ENCODE measurements at places on chromosomes 2 and 18. TPM values are rescaled to one million over a fixed set of nuclear protein-coding genes. Genes with fewer than 3 reads are reported as not detected.

TMEM37 gene
- 8.0 TPM for total RNA-seq

DNA sequence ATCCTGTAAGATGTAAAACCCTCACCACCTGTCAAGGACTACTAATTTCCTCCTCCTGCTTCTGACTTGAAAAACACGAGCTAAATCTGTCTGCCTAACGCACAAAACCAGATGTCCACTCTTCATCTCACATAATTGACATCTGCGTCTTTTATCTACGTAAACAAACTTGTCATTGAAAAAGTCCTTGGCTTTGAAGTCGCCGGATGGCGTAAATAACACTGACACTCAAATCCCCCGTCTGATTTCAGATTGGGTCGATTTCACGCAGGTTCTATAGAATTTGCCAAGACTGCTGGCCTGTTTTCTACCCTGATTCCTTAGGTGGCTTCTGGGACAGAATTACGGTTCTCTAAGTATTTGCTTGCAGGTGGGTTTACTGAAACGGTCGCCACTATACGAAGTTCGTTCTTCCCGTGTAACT lies 539 bp upstream of the MOB4 start:
- no peak for DNase-seq

DNA sequence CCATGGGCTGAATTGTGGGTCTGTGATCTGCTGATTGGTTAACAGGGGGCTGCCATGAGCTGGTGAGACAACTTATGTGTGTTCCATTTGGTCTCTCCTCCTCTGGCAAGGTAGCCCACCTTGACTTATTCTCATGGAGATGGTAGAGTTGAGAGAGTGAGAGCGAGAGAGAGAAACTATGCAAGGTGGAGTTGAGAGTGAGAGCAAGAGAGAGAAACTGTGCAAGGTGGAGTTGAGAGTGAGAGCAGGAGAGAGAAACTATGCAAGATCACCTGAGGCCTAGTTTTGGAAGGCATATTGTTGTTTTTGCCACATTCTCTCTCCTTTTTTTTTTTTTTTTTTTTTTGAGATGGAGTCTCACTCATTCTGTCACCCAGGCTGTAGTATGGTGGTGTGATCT lies 155.7 kb downstream of the UBR3 start:
- DNase-seq: no peak

FAM168B gene
- total RNA-seq: 87.8 TPM

- no peak for DNase-seq
Observed at GRCh38 chr2:1248187-1248586, 165.1 kb upstream of the TPO start.

- DNase-seq: no peak
Observed at GRCh38 chr2:147297820-147298219, 547.0 kb upstream of the ACVR2A start.

DNA sequence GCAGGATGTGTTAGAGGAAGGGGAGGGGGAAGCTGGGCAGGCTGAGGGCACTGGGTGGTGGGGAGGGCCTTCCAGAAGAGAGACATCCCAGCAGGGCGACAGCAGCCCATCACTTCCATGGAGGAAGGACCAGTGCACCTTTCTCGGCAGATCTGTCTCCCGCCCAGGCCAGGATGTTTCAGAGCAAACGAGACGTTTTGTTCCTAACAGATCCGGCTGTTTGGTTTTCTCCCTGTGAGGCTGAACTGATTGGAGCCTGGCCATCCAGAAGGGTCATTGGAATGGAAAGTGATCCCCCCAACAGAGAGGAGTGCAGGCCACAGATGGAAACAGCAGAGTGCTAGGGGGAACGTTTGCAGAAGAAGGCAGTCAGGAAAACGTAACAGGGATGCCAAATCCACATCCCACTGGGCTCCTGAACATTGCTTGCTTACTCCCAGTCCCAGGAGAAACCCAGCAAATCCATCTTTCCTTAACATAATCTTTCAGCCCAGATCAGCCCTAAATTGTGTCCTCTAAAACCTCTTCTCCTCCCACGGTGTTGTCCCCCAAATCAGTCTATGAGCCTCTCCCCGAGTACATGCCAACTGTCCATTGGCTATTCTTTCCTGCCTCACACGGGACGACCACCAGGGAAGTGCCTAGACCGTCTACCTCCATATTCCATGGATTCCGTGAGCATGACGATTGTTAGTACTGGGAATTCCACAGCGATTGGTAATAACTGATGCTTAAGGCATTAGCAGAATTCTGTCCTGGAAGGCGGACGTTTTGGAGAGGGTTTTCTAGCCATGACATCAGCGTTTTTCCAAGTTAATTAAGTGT lies 126.8 kb downstream of the SEPTIN10 start:
- DNase-seq: no peak

DNA sequence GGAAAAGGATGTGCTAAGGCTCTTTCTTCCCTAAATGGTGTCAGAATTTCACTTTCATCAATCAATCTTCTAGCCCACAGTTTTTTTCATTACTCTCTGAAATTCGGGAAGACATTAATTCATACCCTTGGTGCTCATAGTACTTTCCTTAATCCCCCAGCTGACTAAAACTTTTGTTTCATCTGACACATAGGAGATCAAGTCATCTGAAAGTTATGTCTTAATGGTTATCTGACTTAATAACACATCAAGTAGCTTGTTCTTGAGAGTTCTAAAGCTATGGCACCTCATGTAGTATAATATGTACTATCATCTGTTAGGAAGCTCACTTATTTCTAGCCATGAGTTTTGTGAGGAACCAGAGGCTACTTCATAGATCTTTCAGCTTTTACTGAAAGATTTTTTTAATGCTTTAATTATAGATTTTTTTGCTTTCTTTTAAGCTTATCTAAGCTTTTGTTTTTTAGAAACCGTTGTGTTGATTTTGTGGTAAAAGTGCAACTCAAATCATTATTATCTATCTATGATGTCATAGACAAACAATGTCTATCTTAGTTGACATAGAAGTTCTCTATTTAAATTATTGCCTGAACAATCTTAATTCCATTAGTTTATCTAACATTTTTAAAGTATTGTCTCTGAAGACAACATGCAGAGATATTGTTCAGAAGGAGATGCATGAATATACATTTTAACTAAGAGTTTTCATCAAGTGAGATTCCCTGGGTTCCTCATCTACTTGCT lies 93.6 kb upstream of the UBXN4 start:
- no peak for DNase-seq

DNA sequence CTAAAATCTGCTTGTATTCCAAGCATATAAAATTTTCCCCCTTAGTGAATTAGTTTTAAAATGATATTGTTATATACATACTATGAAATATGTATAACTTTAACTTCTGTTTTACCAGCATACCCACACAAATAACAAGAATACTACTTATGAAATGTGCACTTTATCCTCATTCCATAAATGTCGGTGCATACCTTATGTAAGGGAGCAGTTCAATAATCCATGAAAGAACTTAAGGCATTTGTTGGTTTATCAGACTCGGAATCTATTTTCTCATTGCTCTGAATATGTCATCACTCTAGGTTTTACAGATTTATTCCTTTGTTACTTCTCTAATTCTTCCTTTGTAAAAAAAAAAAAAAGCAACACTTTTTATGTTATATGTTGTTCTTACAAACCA lies 12.5 kb upstream of the MFF start:
- DNase-seq: no peak

TXNDC2 gene
- not detected for total RNA-seq

- DNase-seq: no peak
Observed at GRCh38 chr2:70942396-70943204, 6.9 kb downstream of the ATP6V1B1 start.

ST8SIA3 gene
- total RNA-seq: not detected
